ENCODE measurements at places on chromosomes 3 and 15.

- DNase-seq, result no peak
Measured at GRCh38 chr15:95626501-95627361, 703.8 kb upstream of the NR2F2 start.

DNA sequence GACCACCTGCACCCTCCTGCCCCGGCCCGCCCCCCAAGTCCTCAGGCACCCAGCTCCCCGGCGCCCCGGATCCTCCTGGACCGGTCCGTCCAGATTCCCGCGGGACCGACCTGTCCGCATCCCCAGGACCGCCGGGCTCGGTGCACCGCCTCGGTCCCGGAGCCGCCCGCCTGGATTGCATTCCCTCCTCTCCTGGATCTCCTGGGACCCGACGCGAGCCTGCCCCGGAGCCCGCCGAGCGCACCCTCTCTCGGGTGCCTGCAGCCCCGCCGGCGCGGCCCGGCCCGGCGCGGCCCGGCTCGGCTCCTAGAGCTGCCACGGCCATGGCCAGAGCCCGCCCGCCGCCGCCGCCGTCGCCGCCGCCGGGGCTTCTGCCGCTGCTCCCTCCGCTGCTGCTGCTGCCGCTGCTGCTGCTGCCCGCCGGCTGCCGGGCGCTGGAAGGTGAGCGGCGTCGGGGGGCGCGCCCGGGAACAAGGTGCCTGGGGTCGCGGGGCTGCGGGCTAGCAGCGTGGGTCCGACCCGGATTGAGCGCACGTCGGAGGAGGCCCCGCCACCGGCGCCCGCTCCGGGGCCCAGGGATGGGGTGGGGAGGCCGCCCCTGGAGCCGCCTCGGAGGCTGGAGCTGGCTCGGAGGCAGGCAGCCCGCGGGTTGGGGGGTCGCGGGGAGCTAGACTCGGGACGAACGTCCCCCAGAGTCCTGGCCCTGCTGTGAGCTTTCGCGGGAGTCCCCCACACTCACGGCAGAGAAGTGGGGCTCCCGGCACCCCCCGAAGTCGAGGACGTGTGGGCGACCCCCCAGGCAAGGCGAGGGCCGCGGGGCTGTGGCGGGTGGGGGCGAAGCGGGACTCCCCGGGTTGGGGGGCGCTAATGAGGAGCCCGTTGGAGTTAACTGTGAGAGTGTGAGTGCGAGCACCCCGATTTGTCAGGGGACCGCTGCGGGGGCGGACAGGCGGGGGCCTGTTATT lies 610 bp downstream of the EPHB3 start:
- DNase-seq, result no peak

DNA sequence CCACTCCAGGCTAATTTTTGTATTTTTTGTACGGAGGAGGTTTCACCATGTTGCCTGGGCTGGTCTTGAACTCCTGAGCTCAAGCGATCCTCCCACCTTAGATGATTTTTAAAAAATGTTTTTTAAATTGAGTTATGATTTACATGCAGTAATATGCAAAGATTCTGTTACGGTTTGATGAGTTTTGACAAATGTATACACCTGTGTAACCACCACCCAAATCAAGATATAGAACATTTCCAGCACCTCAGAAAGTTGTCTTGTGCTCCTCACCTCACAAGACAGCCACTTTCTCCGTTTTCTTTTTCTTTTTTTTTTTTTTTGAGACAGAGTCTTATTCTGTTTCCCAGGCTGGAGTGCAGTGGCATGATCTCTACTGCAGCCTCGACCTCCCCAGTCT lies 4.8 kb downstream of the SLC6A6 start:
- no peak for DNase-seq

DNA sequence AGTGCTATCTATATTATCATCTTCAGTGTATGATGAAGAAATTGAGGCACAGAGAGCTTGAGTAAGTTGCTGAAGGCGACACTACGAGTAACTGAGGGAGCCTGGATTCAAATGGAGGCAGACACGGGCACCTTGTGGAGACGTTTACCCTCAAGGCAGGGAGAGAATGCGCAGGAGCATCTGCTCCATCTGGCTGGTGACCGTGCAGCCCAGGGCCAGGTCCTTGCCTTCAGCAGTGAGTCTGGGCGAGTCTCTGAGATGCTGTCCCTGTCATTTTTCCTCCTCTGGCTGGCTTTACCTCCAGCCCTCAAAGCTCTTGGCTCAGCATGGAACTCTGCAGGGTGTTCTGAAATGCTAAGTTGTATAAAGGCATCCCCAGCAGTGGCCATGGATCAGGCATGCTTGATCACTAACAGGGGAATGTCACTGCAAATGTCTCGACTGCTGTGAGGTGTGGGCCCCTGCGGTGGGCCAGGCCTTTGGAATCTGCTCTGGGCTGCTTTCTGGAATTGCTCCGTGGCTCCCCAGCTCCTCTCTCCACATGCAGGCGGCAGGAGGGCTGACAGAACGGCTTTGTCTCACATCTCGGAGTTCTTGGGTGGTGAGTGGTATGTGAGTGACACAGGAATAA lies 19.7 kb downstream of the SPSB4 start:
- DNase-seq, result no peak

GRCh38 chr3:133779626-133780203 lies 25.9 kb upstream of the SRPRB start:
- no peak for DNase-seq

- no peak for DNase-seq
Measured at GRCh38 chr15:65221697-65222096, 10.4 kb upstream of the CILP start.

- DNase-seq, result no peak
Measured at GRCh38 chr3:191282251-191283185, 46.7 kb upstream of the CCDC50 start.

DNA sequence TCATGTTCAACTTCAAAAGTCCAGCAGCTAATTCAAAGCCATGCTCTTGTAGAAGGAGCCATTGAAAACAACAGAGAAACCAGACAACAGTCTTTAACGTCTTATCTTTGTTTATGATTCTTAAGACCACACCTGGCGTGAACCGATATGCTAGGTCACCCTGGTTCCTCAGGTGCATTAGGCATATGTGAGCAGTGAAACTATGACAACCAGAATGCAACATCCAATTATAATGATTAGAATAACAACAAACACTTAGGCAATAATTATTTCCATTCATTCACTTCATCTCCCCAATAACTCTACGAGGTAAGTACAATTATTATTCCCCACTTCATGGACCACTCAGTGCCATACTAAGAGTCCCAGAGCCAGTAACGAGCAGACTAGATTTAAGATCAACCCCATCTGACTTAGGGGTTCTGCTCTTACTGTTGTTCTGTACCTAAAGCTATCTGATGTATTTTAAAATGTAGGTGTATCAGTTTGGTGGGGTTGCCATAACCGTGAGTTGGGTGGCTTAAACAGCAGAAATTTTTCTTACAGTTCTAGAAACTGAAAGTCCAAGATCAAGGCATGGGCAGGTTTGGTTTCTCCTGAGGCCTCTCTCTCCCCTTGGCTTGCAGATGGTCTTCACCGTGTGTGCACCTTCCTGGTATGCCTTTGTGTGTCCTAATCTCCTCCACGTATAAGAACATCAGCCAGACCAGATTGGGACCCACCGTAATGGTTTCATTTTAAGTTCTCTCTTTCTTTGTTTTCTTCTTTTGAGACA lies 997.8 kb upstream of the CFAP20DC start:
- DNase-seq, result no peak

- DNase-seq, result no peak
Measured at GRCh38 chr3:149473357-149474249, 894 bp upstream of the TM4SF4 start.

GRCh38 chr3:64321747-64322146 lies 96.5 kb upstream of the PRICKLE2 start:
- DNase-seq, result no peak

GRCh38 chr3:172658344-172659245 lies 52.3 kb downstream of the NCEH1 start:
- DNase-seq, result no peak

DNA sequence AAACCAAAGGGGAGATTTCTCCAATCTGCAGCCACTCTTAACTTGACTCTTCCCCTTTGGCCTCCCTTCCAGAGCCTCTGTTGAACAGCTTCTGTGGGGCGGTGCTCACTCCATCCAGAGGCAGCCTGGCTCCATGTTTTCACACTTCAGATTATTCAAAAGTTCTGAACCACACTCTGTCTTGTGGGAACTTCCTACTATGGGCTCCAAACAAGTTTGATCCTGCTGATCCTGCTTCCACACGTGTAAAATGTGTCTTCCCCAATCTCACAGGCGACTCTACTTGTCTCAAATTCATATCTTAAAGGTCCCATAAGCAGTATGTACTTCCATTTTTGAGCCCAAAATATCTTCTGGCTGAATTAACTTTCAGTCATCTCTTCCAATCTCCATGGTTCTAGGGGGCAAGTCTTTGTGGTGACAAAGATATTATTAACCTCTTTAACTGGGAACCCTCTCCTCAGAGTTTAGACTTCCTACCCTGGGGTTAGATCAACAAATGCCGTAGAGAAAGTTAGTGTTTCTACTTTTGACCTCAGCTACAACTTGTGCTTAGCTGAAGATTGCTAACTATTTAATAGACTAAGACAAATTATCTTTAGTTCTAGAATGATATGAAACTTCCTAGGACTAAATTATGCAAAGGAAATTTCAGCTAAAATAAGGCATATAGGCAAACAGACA lies 176.3 kb upstream of the BCL6 start:
- DNase-seq, result no peak

DNA sequence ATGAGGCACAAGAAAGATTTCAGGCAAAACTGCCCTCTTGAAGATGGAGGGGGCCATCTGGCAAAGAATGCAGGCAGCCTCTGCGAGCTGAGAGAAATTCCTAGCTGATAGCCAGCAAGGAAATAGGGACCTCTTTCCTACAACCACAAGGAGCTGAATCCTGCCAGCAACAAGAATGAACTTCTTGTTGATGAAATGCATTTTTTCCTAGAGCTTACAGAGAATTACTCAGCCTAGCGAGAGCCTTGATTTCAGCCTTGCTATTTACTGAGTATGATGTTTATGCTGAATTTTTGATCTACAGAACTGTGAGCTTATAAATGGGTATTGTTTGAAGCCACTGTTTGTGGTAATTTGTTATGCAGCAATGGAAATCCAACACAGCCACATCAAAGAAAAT lies 148.5 kb upstream of the NAALADL2 start:
- DNase-seq, result no peak

DNA sequence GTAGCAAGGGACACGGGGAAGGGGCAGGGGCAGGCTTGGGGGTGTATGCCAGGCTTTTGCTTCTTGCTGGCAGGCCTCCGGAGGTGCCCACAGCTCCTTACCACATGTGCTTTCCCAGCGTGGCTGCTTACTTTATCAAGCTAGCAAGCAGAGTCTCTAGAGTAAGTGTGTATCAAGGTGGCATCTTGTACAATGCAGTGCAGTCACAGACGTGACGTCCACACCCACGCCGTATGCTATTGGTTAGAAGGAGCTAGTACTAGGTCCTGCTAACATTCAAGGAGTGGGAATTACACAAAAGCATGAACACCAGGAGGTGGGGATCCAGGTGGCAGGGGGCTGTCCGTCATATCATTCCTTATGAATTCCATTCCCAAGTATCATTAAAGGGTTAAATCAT lies 15.3 kb upstream of the AGBL1 start:
- no peak for DNase-seq

- DNase-seq, result no peak
Measured at GRCh38 chr3:133828576-133829309, 23.1 kb downstream of the SRPRB start.

- no peak for DNase-seq
Measured at GRCh38 chr3:189641776-189642175, 10.6 kb downstream of the TP63 start.

DNA sequence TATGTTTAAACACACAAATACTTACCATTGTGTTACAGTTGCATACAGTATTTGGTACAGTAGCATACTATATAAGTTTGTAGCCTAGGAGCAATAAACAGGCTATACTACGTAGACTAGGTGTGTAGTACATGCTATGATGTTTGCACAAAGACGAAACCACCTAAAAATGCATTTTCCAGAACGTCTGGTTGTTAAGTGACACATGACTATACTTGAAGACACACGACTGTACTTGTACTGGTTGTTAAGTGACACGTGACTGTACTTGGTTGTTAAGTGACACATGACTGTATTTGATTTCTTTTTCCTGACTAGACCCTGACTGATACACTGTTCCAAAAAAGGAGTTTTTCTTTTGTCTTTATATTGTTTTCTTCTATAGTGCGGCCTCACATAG lies 34.1 kb downstream of the RAB8B start:
- DNase-seq, result no peak

GRCh38 chr3:20100151-20100550 lies 59.9 kb downstream of the KAT2B start:
- no peak for DNase-seq

GRCh38 chr3:87461443-87461842 lies 185.1 kb upstream of the POU1F1 start:
- no peak for DNase-seq

- DNase-seq, result no peak
Measured at GRCh38 chr3:34382859-34383258, 584.4 kb downstream of the PDCD6IP start.

GRCh38 chr3:176174060-176174459 lies 1023.2 kb downstream of the TBL1XR1 start:
- no peak for DNase-seq

- no peak for DNase-seq
Measured at GRCh38 chr3:13068269-13069010, 4.8 kb downstream of the IQSEC1 start.

GRCh38 chr15:40314723-40315276 lies 7.1 kb upstream of the PLCB2 start:
- DNase-seq, result no peak

DNA sequence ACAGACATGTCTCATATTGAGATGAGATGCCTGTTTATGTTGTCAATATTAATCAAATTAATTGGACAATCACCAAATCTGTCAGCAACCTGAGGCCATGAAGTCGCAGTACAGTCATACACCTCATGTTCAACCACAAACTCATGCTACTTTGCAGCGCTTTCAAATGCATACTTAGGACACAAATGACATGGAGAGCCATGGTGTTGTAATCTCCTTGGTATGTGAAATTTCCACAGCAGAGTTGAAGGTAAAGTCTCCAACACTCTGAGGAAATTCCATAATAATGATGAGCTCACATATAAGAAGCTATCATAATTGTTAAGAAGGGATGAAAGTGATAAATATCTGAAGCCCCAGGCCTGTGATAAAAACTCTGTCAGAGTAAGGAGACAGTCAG lies 873.9 kb downstream of the MCTP2 start:
- DNase-seq, result no peak

GRCh38 chr3:173287361-173287760 lies 110.2 kb upstream of the NLGN1 start:
- DNase-seq, result no peak
